Pulmonary artery endothelial cell (primary cell): ENCODE measurements at places on chromosomes 2 and 18.

DNA sequence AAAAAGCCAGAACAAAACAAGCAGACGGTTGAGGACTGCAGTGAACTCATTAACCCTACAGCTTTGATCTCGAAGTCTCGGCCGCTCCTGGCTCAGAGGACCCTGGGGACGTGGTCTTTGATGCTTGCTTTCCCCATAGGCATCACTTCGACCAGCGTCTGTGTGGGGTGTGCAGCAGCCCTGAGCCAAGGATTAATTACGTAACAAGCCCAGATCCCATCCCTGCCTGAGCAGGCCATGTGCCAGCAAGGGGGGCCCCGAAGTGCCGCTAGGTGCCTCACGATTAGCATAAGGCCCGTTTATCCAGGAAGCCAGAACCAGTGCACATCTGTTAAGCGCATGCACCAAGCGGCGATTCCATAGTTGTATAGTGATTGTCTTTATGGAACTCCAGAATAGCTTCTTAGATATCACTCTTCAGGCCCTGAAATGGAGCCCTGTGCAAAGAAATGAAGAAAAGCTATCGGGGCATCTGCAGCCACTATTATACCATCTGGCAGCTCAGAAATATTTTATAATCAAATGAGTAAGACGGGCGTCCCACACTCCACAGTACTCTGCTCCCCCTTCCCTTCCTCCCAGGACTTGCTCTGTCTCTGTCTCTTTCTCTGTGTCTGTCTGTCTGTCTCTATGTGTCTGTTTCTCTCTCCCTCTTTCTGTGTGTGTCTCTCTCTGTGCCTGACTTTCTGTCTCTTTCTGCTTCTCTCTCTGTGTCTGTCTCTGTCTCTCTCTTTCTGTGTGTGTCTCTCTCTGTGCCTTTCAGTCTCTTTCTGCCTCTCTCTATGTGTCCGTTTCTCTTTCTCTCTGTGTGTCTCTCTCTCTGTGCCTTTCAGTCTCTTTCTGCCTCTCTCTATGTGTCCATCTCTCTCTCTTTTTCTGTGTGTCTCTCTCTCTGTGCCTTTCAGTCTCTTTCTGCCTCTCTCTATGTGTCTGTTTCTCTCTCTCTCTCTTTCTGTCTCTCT is 41.7 kb downstream of the HPCAL1 start:
- no peak for DNase-seq

- DNase-seq: no peak
Measured at GRCh38 chr2:168015274-168015953, 232.0 kb downstream of the STK39 start.

DNA sequence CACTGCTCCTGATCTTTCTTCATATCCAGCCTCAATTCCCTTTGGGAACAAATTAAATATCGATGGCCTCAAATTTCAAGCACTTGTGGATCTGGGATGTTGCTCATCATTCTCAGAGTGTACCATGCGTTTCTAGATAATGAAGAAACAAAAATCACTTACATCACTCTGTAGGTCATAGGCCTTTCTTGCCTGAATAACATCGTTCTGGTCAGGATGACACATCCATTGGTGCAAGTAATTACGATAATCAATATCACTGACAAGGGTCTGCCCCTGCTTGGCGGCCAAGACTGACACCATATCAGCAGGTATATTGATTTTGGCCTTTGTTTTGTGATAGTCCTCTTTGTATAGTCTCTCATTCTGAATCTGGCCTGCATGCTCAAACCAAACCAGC is 157.3 kb downstream of the RIF1 start:
- no peak for DNase-seq

- DNase-seq: no peak
Measured at GRCh38 chr2:50345701-50346591, 686.0 kb downstream of the NRXN1 start.

DNA sequence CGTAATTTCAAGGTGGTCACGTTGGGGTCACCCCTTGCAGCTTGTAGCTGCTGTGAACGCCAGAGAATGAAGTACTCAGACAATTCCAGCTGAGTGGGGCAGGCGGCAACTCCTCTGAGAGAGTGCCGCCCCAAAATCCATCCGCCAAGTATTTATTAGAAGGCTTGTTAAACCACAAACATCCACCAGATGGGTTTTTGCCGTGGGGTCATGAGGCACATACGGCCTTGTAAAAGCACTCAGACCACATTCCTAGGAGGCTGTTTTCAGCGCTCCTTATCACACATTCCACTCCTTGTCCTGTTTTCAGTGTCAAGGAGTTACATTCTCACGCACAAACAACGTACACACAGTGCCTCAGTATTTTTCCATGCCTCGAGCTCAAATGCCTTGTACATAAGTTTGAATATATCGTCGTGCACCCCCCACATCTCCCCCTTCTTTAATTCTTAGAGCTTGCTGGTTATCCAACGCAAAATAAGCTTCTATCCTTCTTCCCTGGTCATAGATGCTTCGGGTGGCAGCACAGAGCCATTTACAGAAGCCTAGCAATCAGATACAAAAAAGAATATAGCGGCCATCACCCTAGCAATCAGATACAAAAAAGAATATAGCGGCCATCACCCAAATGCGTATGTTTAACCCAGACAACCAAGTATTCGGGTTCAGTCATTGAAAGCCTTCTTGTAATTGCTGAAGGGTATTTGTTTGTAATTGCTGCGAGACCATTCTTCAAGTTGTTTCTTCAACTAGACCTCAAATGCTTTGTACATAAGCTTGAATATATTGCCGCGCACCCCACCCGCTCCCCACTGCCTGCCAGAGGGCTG is 7.3 kb downstream of the ALPP start:
- no peak for DNase-seq

DNA sequence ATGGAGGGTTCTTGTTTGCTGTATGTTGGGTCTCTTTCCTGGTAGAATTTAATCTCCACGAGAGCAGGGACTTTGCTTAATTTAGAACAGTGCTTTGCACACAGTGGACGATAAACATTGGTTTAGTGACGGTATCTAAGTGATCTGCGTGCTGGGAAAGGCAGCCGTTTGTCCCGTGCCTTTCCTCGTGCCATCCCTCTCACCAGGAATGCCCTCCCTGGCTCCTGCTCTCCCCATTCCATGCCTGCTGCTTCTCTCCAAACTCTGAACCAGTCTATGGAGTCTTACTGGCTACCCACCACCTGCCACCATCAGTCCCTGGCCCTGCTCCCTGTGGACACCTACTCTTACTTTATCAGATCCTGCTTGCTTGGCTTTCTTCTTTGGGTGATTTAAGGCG is 27.3 kb upstream of the TNP1 start:
- DNase-seq: no peak

DNA sequence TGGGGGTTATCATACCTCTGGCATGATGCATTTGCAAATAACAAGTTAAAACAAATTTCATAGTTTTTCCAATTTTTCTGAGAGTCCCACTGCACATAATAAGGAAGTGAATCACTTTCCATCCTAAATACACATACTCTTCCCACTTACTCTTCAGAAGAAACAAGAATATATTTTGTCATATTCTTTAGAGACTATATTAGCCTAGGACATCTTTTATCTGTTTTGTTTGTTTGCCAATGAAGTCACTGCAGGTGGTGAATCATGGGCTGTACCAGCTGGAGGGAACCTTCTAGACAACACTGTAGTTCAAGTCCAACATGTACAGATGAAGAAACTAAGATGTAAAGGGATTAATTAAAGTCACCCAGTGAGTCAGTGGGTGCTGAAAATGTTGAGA is 116.8 kb downstream of the XIRP2 start:
- no peak for DNase-seq

- DNase-seq: peak; percentile 86
Measured at GRCh38 chr2:229445019-229445418, 173.9 kb upstream of the PID1 start.
